Effector CD8-positive, alpha-beta T cell (primary cell): ENCODE measurements at places on chromosomes 2 and 18.

- no peak for DNase-seq
Observed at GRCh38 chr2:218060118-218060517, 8.9 kb upstream of the RUFY4 start.

DNA sequence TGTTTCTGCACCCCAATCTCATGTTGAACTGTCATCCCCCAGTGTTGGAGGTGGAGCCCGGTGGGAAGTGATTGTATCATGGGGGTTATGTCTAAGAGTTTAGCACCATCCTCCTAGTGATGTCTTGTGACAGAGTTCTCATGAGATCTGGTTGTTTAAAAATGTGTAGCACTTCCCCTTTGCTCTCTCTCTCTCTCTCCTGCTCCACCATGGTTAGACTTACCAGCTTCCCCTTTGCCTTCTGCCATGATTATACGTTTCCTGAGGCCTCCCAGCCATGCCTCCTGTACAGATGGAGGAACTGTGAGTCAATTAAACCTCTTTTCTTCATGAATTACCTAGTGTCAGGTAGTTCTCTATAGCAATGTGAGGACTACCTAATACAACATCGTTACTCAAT, 396.9 kb upstream of the LRATD1 start:
- DNase-seq = no peak

GRCh38 chr2:39127973-39128372, 7.1 kb upstream of the SOS1 start:
- DNase-seq = no peak

DNA sequence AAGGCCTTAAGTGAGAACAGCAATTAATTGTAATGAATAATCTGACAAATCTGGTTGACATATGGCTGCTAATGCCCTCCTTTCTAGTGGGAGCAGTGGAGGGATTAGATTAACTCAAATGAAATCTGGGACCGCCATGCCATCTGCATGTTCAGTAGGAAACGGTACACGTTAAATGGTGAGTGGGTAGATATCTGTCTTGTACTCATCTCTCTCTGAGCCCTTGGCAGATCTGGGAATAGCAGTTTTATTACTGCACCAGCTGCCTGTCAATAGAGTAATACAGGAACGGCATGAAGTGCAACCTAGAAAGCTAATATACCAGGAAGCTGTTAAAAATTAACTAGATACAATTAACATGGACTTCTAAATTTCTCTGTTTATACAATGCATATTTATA, 258.8 kb downstream of the GPD2 start:
- DNase-seq = no peak

GRCh38 chr18:48702346-48703027, 163.7 kb downstream of the CTIF start:
- DNase-seq = no peak

GRCh38 chr18:48790869-48791635, 159.7 kb downstream of the SMAD7 start:
- DNase-seq = no peak

GRCh38 chr2:241666627-241667400, 19.8 kb downstream of the DTYMK start:
- DNase-seq = no peak

DNA sequence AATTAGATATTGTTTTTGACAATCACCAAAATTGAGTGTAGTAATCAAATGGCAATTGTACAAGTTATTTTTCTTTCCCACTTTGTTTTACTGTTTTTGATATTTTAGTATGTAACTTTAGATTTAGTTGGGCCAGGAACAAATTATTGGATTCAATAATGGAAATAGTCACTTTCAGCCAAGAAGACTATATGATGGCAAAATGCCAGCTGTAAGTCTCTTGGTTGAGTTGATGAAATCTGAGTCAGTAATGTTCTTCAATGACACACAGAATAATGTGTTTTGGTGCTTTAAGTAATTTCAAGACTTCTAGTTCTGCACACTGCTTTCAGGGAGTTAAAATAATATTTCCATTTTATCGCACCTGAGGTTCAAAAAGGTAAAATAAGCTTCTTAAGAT, 2022.0 kb upstream of the CELF4 start:
- no peak for DNase-seq

DNA sequence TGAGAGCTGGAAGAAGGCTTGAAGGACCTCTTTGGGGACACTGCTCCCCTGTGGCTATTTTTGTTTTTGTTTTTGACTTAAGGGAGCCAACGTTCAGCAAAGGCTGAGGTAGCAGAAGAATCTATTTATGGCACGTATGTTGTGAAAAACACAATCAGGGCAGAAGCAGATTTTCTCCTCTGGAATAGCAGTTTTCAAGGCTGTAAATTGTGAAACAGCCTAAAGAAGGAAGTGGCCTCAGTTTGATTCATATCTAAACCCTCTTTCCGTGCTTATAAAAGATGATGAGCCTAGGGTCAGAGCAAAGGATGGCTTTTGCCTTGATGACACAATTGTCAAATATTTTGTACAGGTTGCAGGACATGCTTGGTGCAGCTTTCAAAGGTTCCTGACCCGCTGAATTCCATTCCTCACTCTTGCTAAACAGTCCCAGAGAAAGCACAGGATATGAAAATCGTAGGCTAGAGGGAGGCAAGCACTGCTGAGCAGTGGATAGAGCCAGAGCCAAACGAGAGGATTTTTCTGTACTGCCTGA, 106.2 kb upstream of the DLX2 start:
- no peak for DNase-seq

DNA sequence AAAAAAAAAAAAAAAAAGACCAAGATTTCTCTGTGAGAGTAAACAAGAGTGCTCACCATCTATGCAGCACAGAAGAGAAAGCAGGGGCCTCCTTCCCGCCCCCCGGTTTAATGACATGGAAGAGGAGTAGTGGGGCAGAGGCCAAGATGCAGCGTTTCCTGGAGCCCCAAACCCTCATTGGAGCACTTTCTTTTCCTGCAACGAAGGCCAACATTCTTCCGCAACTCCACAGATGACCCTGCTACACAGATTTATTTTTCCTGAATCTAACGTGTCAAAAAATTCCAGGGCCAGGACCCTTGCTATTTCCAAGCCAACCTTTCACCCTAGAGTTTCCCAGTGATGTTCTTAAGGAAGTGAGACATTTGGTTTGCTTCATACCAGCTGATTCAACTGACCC, 189.6 kb downstream of the MIB1 start:
- DNase-seq = no peak

- DNase-seq = no peak
Observed at GRCh38 chr2:240394549-240394948, 40.9 kb upstream of the GPC1 start.

GRCh38 chr2:30412684-30413570, 34.1 kb upstream of the LCLAT1 start:
- DNase-seq = no peak

GRCh38 chr2:150417278-150417677, 70.2 kb downstream of the RND3 start:
- no peak for DNase-seq

- DNase-seq = no peak
Observed at GRCh38 chr2:169716238-169716886, 17.3 kb upstream of the KLHL23 start.

GRCh38 chr2:18244845-18245244, 315.6 kb downstream of the RDH14 start:
- DNase-seq = no peak

- DNase-seq = no peak
Observed at GRCh38 chr2:232836934-232837333, 33.1 kb upstream of the SNORC start.

- no peak for DNase-seq
Observed at GRCh38 chr2:166181813-166182154, 54.0 kb upstream of the SCN1A start.
